ENCODE measurements at places on chromosomes 11 and 22.

DNA sequence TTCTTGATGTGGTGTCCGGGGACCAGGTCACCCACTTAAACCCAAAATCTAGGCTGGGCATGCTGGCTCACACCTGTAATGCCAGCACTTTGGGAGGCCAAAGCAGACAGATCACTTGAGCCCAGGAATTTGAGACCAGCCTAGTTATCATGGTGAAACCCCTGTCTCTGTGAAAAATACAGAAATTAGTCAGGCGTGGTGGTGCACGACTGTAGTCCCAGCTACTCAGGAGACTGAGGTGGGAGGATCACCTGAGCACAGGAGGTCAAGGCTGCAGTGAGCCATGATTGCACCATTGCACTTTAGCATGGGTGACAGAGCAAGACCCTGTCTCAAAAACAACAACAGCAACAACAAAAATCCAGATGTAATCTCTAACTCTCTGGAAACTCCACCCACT is 30.3 kb upstream of the FJX1 start:
- DNase-seq = no peak

DNA sequence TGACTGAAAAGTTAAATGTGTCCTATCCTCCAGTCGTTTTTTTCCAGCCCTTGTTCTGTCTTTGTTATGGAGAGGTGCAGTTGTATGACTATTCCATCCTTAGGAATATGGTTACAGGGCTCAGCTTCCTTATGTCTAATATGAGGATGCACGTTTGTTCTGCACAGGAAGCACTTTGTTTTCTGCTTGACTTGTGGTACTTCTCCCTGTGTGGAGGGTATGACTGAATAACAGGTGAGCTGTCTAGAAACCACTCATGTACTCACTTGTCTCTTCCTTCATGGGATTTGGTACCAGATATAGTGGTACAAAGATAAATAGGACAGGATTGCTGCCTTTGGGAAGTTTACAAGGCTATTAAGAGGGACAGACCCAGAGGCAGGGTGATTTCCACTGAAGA is 17.4 kb downstream of the CABIN1 start:
- no peak for DNase-seq

GRCh38 chr11:128235426-128235825 is 351.9 kb downstream of the ETS1 start:
- DNase-seq = no peak

- no peak for DNase-seq
Measured at GRCh38 chr11:48216510-48216909, at the start of gene OR4B1. Gene OR4B1, plus strand, starts transcription at chr11:48216810. Its CDS starts 0 bp downstream, at chr11:48216810.

- DNase-seq = peak; percentile 70
Measured at GRCh38 chr22:24391836-24392217, 35.6 kb upstream of the ADORA2A start.

- no peak for DNase-seq
Measured at GRCh38 chr11:7611411-7611810, 61.9 kb downstream of the CYB5R2 start.

GRCh38 chr11:126514061-126514693 is 158.7 kb downstream of the ST3GAL4 start:
- DNase-seq = no peak

- no peak for DNase-seq
Measured at GRCh38 chr11:116605543-116606459, 167.0 kb downstream of the BUD13 start.

DNA sequence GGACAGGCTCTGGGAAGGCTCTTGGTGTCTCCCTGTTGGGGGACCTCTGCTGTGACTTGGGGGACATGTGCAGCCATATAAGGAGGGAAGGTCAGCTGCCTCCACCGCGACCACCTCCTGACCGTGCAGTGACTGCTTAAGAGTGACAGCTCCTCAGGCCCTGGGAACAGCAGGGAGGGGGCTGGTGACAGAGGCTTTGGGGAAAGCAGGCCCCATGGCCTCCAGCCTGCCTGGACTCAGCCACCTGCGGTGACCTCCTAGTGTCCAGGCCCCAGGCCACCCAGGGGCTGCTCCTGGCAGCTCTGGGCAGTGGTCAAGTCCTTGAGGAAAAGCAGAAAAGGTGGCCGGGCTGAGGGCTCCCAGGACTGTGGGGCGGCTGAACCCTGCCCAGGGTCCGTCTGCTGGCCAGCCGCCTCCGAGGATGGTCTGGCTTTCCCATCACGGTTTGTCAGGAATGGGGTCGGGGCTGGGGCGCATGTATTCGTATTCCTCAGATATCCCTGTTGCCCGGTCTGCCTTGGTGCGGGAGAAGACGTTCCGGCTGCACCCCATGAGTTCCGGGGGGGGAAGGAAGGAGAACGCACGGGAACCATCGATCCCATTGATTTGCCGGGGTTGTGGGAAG is 96.8 kb downstream of the WNT7B start:
- DNase-seq = no peak

- peak; percentile 89 for DNase-seq
Measured at GRCh38 chr11:35082321-35083180, 56.4 kb upstream of the CD44 start.

GRCh38 chr11:27427183-27427980 is 45.2 kb downstream of the LGR4 start:
- peak; percentile 38 for DNase-seq

GRCh38 chr22:45451972-45452371 is 38.5 kb downstream of the RIBC2 start:
- no peak for DNase-seq

DNA sequence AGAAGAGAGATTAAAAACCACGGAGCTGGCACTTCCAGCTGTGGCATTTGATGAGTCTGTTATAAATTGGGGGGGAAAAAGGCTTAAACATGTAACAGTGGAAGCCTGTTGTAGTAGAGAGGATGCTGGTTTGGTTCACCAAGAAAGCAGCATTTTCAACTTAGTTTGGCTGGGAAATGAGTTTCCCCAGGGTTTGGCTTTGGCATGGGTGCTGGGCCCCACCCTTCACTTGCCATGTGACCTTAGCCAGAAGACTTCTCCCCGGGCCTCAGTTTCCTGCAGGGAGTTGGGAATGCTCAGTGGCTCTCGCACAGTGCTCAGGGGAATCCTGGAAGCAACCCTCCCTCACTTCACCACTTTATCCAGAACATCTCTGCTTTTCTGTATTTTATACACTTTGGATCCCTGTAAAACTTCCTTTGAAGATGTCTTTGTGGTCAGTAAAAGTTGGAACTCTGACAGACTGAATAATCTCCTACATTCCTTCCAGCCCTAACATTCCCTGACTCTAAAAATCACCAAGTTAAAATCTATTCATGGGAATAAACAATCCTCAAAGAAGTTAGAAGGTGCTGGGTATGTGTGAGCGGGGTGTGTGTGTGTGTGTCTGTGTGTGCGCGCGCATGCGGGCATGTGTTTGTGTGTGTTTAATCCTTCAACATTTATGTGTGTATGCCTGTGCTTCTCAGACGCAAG is 166.0 kb downstream of the TENM4 start:
- peak; percentile 3 for DNase-seq

DNA sequence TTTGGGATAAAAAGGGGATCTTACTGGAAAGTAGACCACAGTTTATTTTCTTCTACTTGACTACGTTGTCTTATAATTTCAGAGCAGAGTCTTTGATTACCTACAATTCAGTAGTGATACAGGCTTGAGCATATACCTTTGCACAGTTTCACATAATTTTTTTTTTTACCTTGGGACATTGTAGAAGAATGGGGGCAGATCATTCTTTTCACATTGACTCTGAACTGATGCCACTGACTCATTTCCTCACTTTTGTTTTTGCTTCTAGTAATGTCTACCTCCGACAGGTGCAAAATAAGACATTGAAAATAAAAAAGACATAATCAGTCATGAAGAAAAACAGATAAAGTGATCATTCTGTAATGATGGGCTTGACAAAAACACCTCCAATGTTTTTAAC is 688.3 kb upstream of the CHORDC1 start:
- DNase-seq = no peak

GRCh38 chr11:94147433-94147845 is 18.8 kb downstream of the PANX1 start:
- no peak for DNase-seq

- no peak for DNase-seq
Measured at GRCh38 chr11:42251984-42252383, 792.5 kb upstream of the LRRC4C start.

GRCh38 chr22:27310966-27311697 is 490.4 kb downstream of the MN1 start:
- DNase-seq = no peak

GRCh38 chr11:90822996-90823395 is 600.1 kb upstream of the CHORDC1 start:
- no peak for DNase-seq

DNA sequence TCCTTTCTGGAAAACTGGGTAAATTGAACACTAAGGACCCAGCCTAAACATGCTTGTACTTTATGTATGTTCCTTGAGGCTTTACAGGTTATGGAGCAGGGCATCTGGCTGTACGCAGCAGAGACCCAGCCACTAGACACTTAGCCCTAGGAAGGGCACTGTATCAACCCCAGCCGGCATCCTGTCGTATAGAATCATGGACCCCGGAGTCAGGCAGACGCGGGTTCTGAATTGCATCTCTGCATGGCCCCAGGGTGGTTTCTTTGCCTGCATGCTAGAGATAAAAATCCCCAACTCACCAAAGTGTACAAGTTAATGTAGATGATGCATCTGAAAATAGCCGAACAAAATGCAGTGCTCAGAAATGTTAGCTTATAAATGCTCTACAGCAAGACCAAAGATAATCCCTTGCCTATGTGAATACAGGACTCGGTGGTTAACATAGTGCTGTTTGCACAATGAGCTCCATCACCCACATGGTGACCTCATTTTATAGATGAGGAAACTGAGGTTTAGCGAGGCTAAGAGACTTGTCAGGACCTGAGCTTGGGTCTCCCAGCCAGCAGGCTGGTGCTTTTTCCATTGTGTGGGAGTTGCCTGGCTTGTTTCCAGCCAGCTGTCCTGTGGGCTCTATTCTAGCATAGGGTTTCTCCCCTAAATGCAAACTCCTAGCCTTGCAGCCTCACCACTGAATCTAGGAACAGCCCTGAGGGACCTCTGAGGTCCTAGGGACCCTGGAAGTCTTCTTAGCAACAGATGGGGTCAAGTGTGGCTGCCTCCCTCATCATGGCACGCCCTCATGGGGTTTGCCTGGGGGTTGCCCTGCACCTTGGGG is 7.3 kb downstream of the CD6 start:
- DNase-seq = no peak

DNA sequence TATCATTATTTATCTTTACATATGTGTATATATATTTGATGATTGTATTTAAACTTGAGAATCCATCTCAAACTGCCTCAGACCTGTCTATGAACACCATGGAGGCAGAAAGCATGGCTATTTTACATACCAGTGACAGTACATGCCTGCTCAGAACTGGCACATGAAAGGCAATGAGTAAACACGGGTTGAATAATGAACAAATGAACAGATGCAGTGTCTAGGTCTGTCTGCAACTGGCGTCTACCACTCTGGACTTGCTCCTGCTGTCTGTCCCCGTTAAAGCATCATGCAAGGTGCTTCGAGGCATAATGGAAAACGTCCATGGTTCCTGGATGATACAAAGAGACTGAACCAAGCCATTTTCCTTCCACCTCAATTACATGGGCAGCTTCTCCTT is 271.6 kb upstream of the NARS2 start:
- DNase-seq = no peak

DNA sequence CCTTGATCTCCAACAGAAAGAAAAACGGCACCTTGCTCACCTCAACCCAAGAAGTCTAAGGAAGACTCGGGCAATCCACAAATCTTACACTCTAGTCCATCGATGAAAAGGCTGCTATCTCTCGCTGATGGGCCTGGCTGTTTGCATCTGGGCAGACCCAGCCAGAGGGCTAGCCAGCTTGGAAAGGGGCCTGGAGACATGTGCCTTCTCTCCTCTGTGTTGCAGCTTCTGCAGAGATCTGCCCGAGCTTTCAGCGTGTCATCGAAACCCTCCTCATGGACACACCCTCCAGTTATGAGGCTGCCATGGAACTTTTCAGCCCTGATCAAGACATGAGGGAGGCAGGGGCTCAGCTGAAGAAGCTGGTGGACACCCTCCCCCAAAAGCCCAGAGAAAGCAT is 3.2 kb downstream of the SCGB1A1 start:
- DNase-seq = no peak

DNA sequence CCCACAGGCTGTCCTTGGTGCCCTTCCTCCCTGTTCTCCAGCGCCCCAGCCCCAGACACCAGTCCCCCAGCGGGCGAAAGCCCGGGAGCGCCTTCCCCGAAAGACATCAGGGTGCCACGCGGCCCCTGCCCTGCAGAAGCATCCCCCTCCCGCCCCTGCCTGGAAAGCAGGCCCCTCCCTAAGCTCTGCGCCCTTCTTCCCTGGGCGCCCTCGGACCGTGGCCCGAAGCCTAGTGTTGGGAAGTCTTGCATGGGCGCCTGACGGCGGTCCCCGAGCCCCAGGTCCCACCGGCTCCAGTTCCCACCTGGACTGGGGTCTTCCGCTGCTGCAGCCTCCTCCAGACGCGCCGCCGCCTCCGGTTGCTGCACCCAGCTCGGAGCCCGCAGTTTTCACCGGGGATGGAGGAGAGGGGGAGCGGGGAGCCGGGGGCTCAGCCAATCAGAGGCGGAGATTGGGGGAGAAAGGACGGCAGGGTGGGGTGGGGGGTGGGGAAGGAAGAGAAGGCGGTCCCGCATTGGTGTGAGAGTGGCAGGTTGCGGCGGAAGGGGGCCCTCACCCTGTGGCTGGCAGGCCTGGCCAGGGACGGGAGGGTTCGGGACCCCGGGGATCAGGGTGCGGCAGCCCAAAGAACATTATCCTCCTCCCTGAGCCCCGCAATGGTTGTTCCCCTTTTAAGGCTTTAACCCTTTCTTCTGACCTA is at the start of gene THY1:
TSS of gene THY1 (minus strand) at position 364 of the 700 bp plus-strand sequence. CDS start 2,267 bp downstream, outside the sequence.
- DNase-seq = no peak

GRCh38 chr11:12922980-12923507 is 86.1 kb upstream of the RASSF10 start:
- DNase-seq = no peak

GRCh38 chr11:104772806-104773241 is 125.4 kb downstream of the CASP12 start:
- peak; percentile 76 for DNase-seq

DNA sequence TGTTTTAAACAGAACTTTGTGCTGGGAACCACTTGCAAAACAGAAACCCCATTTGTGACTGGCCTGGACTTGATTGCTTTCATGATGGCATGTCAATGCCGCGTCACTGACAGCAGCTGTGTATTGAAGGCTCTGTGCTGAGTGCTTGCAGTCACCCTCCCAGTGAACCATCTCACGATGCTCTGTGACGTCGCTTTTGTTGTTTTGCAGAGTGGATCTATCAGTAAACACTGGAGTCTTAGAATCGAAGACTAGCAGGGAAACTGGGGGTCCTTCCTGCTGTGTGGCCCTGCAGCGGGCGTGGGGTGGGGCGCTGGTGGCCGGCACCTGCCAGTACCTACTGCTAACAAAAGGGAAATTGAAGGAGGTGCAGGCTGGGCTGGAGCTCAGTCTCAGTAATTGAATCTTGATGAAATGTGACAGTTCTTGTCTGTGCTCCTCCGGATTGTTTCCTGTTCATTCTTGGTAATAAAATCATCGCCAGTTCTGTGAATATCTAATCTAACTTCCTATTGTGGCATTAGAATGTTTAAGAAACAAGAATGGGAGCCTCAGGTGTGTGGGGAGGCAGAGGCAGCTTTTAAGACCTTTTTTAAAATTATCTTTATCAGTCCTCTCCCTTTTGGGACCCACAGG is 50.5 kb upstream of the PARVG start:
- DNase-seq = no peak

All from HS-5 (cell line).